ENCODE measurements at places on chromosomes 12 and 14.
A peak's percentile ranks its signal among the peaks of the same experiment; 100 is the strongest.

DNA sequence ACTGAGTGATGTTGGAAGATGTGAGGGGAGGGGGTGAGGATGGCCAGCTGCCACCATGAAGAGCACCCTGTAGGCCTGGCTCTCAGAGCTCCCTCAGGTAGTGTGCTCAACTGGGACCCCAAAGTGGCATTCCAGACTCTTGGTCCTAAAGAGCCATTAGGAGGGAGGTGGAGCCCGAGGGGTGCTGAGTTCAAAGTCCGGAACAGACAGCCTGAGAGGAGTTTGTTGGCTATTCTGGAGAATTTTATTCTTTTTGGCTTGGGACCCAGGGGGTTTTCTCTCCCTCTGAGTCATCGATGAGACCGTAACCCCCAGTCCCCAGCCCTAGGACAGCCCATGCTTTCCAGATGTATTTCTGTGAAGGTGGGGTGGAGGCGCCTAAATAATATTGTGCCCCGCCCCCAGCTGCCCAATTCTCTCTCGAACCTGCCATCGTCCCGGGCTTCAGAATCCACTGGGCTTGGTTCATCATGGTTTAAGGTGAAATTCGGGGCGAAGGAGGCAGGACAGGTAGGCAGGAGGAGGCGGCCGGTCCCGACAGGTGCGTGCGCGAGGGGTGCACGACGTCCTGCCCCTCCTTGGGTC is 690 bp upstream of the RBP5 start:
- no peak for DNase-seq

DNA sequence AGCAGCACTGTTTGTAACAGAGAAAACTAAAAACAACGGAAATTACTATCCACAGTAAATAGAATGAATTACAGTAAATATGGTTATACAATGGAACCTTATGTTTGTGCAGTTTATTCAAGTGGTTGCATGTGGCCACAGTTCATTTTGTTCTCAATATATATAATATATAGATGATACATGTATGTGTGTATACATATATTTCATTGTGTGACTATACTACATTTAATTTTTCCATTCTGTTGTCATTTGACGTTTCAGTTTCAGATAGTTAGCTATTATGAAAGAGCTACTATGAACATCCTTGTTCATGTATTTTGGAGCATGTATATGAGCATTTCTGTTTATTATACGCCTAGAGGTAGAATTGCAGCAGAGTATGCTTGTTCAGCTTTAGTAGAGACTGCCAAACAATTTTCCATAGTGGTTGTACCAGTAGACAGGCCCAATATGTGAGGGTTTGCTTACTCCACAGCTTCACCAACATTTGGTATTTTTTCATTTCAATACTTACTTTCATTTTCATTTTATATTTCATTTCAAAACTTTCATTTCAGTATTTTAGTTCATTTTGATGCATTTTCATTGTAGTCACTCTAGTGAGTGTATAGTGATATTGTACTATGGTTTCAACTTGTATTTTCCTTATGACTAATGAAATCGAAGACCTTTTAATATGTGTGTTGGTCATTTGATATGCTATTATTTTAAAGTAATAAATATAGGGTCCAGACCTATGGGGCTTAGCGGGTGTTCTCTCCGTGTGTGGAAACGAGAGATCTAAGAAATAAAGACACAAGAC is 141.5 kb upstream of the FGD4 start:
- no peak for DNase-seq

DNA sequence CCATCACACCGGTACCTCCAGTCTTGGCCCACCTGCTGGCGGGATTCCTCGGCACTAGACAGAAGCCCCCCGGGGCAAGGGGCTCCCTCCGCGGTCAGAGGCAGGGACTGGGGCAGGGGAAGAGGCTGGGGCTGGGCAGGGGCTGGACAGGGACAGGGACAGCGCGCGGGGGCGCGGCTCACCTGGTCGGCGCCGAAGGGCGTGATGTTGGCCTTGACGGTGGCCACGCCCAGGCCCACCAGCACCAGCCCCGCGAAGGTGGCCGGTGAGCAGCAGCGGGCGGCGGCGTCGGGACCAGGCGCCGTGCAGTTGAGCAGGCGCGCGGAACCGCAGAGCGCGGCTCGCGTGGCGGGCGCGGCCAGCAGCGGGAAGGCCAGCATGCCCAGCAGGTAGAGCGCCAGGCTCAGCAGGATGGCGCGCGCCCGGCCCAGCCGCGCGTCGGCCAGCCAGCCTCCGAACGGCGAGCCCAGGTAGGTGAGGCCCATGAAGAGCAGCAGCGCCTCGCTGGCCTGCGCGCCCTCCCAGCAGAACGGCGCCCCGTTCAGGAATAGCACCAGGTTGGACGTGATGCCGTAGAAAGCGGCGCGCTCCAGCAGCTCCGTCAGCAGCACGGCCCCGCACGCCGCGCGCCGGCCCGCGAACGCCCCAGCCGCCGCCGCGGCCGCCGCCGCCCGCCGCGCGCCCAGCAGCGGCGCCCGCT is 392 bp downstream of the SLC15A4 start:
- peak; percentile 13 for DNase-seq

DNA sequence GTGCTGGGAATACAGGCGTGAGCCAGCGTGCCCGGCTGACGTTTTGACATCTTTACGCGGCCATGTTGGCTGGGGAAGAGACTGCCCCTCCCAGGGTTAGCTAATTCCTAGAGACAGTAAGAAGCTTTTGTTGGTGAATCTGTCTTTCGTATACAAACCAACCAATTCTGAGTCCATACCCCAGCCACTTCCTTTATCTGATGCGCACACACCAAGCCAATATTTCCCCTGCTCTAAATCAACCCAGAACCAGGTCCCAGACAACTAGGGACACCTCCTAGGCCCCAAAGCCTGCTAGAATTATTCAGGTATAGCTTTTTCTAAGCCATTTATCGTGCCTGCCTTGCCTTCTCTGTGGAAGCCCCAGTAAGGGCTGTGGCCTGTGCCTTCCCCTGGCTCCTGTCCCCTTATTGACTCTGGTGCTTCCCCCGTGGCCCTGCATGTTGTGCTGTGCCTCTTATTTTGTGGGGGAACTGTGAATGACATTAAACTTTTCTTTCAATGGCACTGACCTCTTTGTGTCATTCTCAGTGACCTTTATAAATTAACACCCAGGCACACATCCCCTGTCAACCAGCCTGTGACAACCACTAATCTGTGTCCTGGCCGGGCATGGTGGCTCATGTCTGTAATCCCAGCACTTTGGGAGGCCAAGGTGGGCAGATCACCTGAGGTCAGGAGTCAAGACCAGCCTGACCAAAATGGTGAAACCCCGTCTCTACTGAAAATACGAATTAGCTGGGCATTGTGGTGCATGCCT is 10.7 kb upstream of the EVL start:
- DNase-seq, result no peak

GRCh38 chr14:54715239-54715638 is 148.3 kb downstream of the SAMD4A start:
- DNase-seq, result no peak

GRCh38 chr12:13538136-13538535 is 341.6 kb downstream of the EMP1 start:
- DNase-seq, result no peak

GRCh38 chr14:31921721-31922120 is 155.4 kb upstream of the ARHGAP5 start:
- DNase-seq, result no peak

- DNase-seq, result no peak
These were observed 827.6 kb downstream of the C12orf50 start for GRCh38 chr12:87201598-87201997.

DNA sequence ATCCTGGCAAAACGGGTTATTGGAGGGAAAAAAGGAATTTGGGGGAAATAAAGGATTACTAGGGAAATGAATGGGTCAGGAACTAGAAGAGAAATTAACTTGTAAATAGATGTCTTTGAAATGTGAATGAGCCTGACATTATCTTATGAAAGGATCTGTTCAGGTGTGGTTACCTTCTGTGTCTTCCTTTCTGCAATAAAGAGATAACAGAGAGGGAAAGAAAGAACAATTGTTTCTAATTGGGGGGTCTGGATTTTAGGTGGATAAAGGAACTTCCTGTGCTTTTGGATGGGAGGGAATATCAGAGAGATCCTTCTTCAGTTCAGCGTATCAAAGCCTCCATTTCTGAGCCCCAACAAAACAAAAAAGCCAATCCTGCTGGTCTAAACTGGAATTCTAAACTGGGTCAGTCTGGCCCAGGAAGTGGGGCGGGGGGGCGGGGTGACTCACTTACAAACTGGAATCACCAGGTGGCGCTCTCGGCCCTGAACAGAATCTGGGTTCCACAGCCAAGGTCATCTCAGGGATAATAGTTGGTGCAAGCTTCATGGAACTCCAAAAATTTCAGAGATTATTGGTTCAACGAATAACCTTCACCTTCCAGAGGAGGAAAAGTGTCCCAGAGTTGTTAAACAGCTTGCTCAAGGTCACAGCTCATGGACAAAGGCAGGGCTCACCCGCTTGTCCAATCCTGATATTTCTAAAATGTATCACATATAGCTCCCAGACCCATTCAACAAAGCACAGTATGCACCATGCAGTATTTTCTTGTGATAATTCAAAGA is 15.2 kb upstream of the PEBP1 start:
- DNase-seq, result peak; percentile 50

DNA sequence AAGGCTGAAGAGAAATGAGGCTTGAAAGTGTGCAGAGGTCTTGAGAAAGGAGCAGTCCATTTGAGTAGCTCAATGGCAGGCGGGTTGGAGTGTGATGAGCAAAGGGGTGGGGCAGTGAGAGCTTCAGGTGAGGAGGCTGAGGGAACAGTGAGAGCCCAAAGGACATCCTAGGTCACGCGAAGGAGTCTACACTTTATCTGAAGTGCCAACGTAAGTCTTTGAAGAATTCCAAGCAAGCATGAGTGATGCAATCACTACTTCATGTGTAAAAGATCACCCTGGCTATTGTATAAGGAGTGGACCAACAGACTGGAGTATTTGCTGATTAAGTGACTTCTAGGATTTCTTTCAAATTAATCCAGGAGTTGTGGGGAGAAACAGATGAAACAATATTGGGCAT is 159.9 kb upstream of the HIF1A start:
- no peak for DNase-seq

GRCh38 chr14:43140453-43140852 is 1366.6 kb downstream of the FSCB start:
- no peak for DNase-seq

- DNase-seq, result no peak
These were observed 129.9 kb downstream of the KCNA5 start for GRCh38 chr12:5173511-5174011.

DNA sequence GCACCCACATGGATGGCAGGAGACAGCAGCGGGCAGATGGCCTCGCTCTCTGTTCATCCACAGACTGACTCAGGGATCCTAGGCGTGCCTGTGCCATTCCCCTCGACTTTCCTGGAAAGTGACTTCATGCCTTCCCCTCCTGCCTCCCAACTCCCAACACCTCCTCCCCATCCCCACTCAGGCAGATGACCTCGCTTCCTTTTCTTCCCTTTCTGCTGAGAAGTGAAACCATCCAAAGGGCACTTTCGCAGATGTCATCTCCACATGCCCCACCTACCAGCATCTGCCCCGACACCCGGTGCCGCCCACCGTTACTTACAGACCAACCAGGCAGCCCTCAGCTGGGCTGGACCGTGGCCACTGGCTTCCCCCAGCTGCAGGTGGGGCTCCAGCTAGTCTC is 29.6 kb downstream of the BEGAIN start:
- DNase-seq, result no peak
